ENCODE measurements at places on chromosomes 11 and 22. TPM values are rescaled to one million over a fixed set of nuclear protein-coding genes. Genes with fewer than 3 reads are reported as not detected.

GRCh38 chr11:80748207-80748925 lies 1307.5 kb upstream of the TENM4 start:
- H3K36me3 ChIP-seq: no peaks in the 10 kb centered on the region
- H3K27ac ChIP-seq: no peak overlapping the region
- no peak overlapping the region for H3K4me3 ChIP-seq
- no peaks in the 10 kb centered on the region for H3K27me3 ChIP-seq

- no peaks in the 10 kb centered on the region for H3K27me3 ChIP-seq
- H3K4me1 ChIP-seq: no peaks in the 10 kb centered on the region
- no peaks in the 10 kb centered on the region for H3K36me3 ChIP-seq
- DNase-seq: no peak
Observed at GRCh38 chr11:111465400-111465799, 46.8 kb downstream of the BTG4 start.

- H3K27me3 ChIP-seq: no peaks in the 10 kb centered on the region
- no peak for DNase-seq
- peaks cover 4% of the 10 kb centered on the region for H3K4me1 ChIP-seq
- H3K36me3 ChIP-seq: no peaks in the 10 kb centered on the region
Observed at GRCh38 chr11:86043765-86044503, 24.9 kb downstream of the PICALM start.

DNA sequence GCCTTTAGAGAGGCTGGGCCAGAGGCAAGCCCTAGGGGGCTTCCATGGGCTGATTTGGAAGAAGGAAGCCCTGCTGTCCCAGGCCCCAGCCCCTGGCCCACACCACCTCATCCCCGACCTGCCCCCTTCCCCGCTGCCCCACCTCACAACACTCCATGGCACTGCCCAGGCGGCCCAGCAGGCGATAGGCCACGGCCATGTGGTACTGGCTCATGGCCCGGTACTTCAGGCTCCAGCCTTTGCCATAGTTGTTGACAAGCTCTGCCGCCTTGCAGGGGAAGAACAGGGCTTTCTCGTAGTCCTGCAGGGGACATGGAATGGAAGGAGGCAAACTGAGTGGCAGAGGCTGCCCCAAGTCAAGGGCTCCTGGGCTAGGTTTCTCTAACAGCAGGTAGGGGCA lies 6.4 kb downstream of the RAPSN start:
- DNase-seq: no peak
- no peak overlapping the region for H3K4me3 ChIP-seq
- no peaks in the 10 kb centered on the region for H3K36me3 ChIP-seq
- H3K4me1 ChIP-seq: peaks cover 6% of the 10 kb centered on the region
- no peaks in the 10 kb centered on the region for H3K27me3 ChIP-seq

IL17REL gene
- polyA plus RNA-seq: not detected

DNA sequence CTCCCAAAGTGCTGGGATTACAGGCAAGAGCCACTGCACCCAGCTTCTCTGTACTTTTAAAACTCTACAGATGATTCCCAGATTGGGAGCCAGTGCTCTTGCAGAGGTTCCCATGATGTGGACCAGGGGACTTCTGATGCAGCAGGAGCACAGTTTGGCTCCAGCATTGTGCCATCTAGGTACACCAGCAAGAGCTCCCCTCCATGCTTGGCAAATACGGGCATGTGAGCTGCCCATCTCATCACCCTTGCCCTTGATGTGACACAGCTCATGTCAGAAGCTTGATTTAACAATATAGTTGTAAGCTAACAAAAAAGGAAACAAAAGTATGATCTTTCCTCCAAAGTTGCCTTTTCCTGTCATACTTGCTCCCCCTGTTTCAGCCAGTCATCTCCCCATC lies 28.7 kb downstream of the SNU13 start:
- H3K4me1 ChIP-seq: peaks cover 12% of the 10 kb centered on the region
- H3K36me3 ChIP-seq: no peaks in the 10 kb centered on the region
- no peak for DNase-seq
- no peak overlapping the region for H3K4me3 ChIP-seq
- H3K27ac ChIP-seq: peak overlapping the region; percentile 88

HEPACAM gene
- polyA plus RNA-seq: 1.6 TPM

- no peak for DNase-seq
- no peak overlapping the region for H3K27ac ChIP-seq
- no peaks in the 10 kb centered on the region for H3K27me3 ChIP-seq
- no peak overlapping the region for H3K4me3 ChIP-seq
- no peaks in the 10 kb centered on the region for H3K36me3 ChIP-seq
Observed at GRCh38 chr11:86171627-86172026, 72.9 kb upstream of the EED start.

DNA sequence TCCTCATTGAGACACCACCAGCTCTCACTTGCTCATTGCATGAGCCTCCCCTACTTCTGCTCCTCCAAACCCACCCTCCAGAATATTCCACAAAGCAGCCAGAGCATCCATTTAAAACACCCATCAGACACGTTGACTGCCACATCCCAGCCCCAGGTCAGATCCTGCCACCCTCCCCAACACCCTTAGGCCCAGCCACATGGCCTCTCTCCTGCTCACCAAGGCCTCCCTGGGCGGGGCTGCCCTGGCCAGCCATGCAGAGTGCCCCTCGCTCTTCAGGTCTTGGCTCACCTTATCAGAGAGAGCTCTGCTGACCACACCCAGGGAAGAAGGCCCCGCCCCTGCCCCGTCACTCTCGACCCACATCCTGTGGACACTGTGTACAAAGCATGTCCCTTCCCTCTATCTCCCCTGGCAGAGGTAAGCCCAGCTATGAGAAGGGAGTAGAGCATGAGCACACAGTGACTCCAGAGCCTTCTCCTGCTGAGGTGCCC lies 106.8 kb downstream of the MICAL3 start:
- H3K4me1 ChIP-seq: peaks cover 47% of the 10 kb centered on the region
- no peaks in the 10 kb centered on the region for H3K36me3 ChIP-seq
- no peaks in the 10 kb centered on the region for H3K27me3 ChIP-seq
- H3K4me3 ChIP-seq: no peak overlapping the region
- DNase-seq: no peak

DGAT2 gene
- 79.2 TPM for polyA plus RNA-seq

- no peak overlapping the region for H3K4me3 ChIP-seq
- no peaks in the 10 kb centered on the region for H3K36me3 ChIP-seq
- H3K4me1 ChIP-seq: no peaks in the 10 kb centered on the region
- no peaks in the 10 kb centered on the region for H3K27me3 ChIP-seq
- no peak for DNase-seq
Observed at GRCh38 chr11:19957294-19957943, 202.9 kb downstream of the DBX1 start.

OR51F1 gene
- polyA plus RNA-seq: not detected

GRCh38 chr11:107666911-107667613 lies 44.8 kb downstream of the SLN start:
- H3K4me3 ChIP-seq: no peak overlapping the region
- H3K27ac ChIP-seq: no peak overlapping the region
- H3K36me3 ChIP-seq: no peaks in the 10 kb centered on the region
- no peak for DNase-seq

DNA sequence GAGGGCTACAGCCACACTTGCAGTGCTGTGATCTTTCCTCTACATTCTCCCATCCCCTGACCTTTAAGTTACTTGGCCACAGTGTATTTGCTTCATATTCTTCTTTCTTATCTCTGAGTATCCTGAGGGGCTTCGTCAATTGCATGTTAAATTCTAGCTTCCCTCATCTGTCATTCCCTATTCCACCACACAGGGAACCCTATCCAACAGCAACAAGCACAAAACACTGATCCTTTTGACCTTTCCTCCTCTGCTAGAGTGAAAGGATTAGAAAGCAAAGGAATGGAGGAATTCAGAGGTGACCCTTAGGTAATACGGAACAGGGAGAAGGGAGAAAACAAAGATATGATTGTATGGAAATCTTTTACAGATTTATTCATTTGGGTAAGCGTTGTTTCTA lies 1061.7 kb upstream of the TENM4 start:
- no peaks in the 10 kb centered on the region for H3K27me3 ChIP-seq
- no peaks in the 10 kb centered on the region for H3K4me1 ChIP-seq
- no peaks in the 10 kb centered on the region for H3K36me3 ChIP-seq
- no peak overlapping the region for H3K27ac ChIP-seq

DNA sequence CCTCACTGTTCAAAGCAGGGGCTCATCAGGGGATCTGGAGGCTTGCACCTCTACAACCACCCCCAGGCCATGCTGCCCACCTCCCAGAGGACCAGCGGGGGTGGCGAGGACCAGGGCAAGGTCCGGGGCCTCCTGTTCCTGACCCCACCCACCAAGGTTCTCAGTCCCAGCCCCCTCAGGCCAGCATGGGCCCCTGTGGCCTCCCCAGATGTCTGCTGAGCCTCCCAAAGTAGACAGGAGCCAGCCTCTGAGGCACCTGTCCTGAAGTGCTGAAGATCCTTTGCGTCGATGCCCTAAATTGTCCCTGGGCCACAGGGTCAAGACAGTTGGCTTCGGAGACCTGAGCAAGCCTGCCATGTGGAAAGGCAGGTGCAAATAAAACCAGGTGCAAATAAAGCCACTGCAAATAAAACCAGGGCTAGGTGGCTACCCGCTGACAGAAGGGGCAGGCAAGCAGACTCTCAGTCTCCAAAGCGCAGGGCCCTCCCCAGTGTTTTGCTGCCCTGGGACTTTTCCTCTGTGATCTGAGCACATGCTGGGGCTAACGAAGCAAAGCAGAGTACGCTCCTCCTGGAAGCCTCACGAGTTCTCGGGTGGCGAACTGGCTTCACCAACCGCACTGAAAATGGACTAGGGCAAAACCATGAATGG lies 22.4 kb upstream of the ARFGAP3 start:
- no peak for DNase-seq
- H3K27me3 ChIP-seq: no peaks in the 10 kb centered on the region
- H3K4me1 ChIP-seq: peaks cover 16% of the 10 kb centered on the region

OR52E8 gene
- not detected for polyA plus RNA-seq

MGAT3 gene
- 1.2 TPM for polyA plus RNA-seq

DNA sequence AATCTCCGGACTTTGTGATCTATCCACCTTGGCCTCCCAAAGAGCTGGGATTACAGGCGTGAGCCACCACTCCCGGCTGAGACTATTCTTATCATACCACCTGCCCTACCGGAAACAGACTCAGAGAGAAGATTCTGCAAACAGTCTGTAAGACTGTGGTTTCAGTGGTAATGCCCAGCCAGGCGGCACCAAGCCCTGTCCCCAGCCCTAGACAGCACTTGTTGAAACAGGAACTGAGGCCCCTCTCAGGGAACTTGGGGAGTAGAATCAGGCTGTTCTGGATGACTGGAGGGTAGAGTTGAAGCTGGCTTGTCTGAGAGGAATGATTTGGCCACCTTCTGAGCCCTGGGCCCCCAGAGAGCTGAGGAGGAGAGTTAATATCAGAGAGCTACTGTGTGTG lies 1.3 kb upstream of the INSC start:
- no peaks in the 10 kb centered on the region for H3K4me1 ChIP-seq
- H3K27ac ChIP-seq: no peak overlapping the region
- DNase-seq: no peak
- H3K4me3 ChIP-seq: no peak overlapping the region
- H3K36me3 ChIP-seq: no peaks in the 10 kb centered on the region

GGTLC2 gene
- polyA plus RNA-seq: not detected

GRCh38 chr11:65414776-65415498 lies 7.7 kb upstream of the NEAT1 start:
- H3K36me3 ChIP-seq: peaks cover 21% of the 10 kb centered on the region
- H3K27me3 ChIP-seq: no peaks in the 10 kb centered on the region
- H3K27ac ChIP-seq: no peak overlapping the region
- peaks cover 35% of the 10 kb centered on the region for H3K4me1 ChIP-seq

All from adrenal gland (tissue), 19 donors.